Neural progenitor cell (in vitro differentiated cells): ENCODE measurements at places on chromosomes 1 and 21.

DNA sequence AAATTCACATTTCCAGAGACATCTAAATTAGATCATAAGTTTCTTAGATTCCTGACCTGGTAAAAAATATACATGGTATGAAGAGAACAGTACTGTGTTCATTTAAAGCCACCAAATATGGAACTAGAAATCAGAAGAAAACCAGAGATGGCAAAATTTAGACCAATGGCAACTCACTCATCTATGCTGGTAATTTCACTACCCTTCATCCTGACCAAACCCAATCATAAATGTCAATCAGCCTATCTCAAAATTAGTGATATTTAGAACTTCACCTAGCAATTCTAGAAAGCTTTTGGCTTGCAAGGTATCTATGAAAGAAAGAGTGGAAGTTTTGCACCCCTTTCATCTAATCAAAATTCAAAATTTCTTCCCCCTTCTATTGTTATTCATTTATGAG lies 107.7 kb downstream of the NIBAN1 start:
- no peak for DNase-seq

- DNase-seq, result no peak
Observed at GRCh38 chr1:246768403-246769020, 44.3 kb downstream of the SCCPDH start.

DNA sequence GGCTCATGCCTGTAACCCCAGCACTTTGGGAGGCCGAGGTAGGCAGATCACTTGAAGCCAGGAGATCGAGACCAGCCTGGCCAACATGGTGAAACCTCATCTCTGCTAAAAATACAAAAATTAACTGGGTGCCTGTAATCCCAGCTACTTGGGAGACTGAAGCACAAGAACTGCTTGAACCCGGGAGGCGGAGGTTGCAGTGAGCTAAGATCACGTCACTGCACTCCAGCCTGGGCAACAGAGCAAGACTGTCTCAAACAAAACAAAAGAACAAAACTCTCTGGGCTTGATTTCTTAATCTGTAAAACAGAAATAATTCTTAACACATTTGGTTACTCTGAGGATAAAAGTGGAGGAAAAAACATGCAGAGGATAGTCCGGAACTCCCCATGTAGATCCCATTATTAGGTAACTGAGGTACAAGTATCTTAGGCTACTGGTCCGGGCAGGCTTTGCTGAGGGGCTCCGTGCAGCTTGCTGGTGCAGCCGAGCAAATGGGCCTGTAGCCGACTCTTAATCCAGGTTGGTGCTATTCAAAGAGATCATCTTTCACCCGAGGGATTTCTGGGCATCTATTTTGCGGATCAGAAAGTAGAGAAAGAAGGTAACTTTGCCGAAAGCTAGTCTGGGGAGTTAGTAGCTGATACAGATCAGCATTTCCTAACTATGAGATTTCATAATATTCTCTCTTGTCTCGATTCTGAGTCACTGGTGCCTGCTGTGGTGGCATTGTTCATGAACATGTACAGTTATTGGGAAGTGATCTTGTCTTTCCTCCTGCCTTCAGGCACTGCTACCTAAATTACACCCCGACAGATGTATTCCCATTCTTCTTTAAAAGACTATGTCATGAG lies 56.8 kb downstream of the NFIA start:
- peak; percentile 28 for DNase-seq

DNA sequence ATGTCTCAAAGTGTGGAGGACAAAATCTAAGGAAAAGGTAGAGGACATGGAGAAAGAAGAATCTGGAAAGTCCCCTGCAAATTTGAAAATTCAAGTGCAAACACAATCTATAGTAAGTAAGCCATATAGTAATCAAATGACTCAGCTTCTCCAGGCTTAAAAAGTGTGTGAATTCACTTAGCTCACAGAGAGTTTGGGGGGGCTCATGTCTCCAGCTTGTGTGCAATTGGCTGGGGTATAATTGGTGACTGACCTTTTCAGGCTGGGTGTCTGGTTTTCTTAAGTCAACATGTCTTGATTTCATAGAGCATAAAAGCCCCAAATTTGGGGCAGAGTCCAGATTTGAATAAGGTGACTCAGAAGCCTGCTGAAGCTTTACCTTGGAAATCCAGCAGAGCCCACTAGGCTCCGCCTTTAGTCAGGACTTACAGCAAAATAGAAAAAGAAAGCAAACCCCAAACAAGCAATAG lies 8.6 kb downstream of the CLDN14 start:
- no peak for DNase-seq

DNA sequence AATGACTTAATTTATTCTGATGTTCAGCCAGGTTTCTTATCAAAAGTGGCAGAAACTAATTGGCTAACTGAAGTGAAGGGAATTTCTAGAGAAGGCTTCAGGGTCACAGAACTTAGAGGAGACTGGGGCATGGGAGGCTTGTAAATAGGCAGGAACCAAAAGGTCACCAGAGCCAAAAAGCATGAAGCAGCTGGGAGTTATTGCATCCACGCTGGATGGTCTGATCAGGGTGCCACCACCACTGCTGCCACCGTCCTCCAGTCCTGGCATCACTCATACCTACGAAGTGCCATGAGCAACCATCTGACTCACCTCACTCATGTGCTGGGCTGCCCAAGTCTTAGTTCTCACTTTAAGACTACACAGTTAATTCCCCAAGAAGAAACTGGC lies 82.5 kb upstream of the DPH5 start:
- no peak for DNase-seq

GRCh38 chr1:226309398-226310244 lies 657 bp upstream of the LIN9 start:
- peak; percentile 57 for DNase-seq
